Activated CD8-positive, alpha-beta memory T cell treated with anti-CD3 and anti-CD28 coated beads for 4 hours (primary cell): ENCODE measurements at places on chromosomes 5 and 9.

- DNase-seq: no peak
Observed at GRCh38 chr5:62139741-62140140, 166.3 kb upstream of the KIF2A start.

DNA sequence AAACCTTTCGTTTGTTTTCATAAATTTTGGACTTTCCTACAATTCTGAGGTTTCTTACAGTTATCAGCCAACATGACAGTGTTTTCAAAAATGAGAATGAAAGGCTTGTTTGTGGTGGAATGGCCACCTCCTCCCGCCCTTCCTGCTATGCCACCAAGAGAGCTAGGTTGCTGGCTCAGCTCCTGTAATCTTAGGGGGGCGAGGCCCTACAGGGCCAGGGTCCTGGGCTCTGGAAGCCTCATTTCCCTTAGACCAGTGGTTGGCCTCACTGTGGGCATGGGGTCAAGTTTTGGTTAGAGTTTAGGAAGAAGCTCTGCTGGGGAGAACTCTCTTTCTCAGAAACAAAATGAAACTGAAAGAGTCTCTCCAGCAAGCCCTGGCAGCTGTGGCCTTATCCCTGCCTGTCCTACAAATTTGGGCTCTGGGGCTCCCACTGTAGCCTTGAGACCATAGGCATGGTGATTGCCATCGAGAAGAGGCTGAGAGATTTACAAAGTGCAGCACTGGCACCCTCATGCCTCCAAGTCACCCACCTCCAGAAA lies 66.2 kb downstream of the IRX1 start:
- no peak for DNase-seq

DNA sequence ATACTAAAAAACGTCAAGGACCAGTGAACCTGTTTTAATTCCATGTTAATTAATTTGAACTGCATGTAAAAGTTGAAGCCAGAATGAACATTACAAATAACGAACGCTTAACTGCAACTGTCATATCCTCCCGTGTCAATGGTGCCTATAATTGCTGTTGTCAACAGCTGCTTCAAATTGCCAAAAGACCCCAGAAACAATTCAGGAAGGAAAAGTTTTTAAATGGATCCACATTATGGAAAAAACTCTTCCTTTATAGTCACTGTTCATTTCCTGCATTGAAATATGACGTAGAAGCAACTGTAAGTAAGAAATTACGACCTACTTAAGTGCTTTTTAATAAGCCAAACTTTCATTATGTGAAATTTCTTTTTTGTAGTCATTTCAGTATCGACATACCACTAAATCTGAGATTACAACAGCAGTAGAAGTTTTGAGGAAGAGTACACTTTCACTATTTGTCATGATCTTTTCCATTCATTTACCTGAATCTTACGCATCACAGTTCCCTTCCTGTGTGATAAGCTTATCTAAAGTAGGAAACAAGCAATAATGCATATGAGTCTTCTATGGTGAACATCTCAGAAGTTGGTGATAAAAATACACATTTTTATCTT lies 37.8 kb downstream of the MEF2C start:
- DNase-seq: no peak

GRCh38 chr5:31121224-31121623 lies 72.3 kb upstream of the CDH6 start:
- DNase-seq: no peak

DNA sequence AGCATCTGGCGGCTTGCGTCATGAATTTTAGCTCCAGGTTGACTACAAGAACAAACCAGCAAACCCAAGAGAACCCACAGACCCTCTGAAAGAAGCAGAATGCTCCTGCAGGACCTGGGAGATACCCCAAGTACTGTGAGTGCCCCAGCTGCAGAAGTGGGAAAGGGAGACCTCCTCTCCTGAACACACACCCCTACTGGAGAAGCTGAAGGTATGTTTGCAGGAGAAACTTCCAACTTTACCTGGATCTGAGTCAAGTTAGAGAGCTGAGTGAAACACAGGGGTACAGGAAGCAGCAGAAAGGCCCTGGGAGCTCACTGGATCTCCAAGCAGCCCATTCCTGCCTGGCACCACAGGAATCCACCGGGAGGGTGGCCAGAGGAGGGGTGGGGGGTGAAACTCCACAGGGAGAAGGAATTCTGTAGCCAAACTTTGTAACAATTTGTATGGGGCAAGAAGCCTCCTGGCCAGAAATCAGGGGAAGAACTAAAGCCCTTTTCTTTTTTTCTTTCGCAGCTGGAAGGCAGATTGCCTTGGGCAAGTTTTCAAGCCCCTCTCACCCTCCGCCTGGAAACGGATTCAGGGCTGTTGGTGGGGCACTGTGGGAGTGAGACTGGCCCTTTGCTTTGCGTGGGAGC lies 576.2 kb downstream of the BNC2 start:
- DNase-seq: no peak

DNA sequence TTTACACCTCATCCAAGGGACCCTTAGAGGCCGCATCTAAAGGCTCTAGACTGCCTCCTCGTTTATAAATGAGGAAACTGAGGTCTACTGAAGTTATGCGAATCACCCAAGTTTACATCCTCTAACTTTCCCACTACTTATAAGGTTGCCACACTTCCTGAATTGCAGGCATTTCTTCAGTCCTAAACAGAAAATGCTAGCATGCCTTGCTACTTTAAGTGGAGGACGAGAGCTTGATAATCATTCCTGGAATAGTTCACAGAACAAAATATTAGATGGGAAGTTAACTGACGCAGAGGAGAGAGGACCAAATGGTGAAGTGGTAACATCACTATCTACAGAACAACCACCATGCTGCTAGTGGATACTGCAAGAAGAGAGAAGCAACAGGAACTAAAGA lies 85.8 kb downstream of the GNAQ start:
- DNase-seq: no peak

- DNase-seq: no peak
Observed at GRCh38 chr9:108776920-108777639, 78.7 kb downstream of the ACTL7B start.

- no peak for DNase-seq
Observed at GRCh38 chr5:35182910-35183535, 47.3 kb downstream of the PRLR start.
